ENCODE measurements at places on chromosomes 12 and 14.

GRCh38 chr14:58298477-58299400 is at the start of gene ARID4A:
TSS of gene ARID4A (plus strand) at chr14:58298555. CDS start at chr14:58299855, 1,300 bp downstream.
- DNase-seq = no peak

- DNase-seq = no peak
Measured at GRCh38 chr14:40727107-40727506, 879.6 kb upstream of the LRFN5 start.

DNA sequence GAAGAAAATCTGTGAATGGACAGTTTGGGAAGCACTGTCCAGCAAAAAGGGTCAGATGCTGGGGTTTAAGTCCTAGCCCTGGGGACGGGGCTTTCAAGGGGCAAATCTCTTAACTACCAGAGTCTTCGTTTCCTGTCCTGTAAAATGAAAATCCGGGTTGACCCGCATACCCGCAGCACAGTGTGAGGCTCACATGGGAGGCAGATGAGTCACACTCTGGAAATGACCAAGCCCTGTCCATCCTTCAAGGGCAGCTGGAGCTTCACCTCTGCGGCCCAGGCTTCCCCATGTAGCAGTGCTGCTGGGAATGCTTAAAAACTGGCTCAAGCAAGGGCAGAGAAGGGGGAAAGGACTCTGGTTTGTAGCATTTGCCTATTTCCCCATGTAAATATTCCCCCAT is 19.0 kb downstream of the FAM181A start:
- no peak for DNase-seq

DNA sequence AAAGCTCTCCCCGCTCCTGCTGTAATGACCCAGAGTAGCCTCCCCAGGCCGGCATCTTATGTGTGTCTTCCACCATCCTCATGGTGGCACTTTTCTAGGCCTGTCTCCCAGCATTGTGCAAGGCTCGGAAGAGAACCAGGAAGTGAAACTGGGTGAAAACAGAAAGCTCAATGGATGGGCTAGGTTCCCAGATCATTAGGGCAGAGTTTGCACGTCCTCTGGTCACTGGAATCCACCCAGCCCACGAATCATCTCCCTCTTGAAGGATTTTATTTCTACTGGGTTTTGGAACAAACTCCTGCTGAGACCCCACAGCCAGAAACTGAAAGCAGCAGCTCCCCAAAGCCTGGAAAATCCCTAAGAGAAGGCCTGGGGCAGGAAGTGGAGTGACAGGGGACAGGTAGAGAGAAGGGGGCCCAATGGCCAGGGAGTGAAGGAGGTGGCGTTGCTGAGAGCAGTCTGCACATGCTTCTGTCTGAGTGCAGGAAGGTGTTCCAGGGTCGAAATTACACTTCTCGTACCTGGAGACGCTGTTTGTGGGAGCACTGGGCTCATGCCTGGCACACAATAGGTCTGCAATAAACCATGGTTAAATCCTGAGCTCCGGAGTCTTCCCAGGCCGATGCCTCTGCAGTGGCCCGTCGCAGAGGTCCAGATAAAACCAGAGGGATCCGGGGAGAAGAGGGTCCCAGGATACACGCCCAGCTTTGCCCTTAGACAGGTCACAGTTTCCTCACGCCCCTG is 15.6 kb downstream of the ACVRL1 start:
- no peak for DNase-seq

GRCh38 chr12:92123780-92124688 is 21.6 kb downstream of the BTG1 start:
- no peak for DNase-seq

- no peak for DNase-seq
Measured at GRCh38 chr12:121325922-121326396, 26.3 kb downstream of the ANAPC5 start.

GRCh38 chr14:49623941-49624839 is 3.6 kb downstream of the MGAT2 start:
- DNase-seq = no peak
